ENCODE measurements at places on chromosomes 2 and 18. TPM values are rescaled to one million over a fixed set of nuclear protein-coding genes. Genes with fewer than 3 reads are reported as not detected.

The MEP1B gene
- 0.42 TPM for total RNA-seq

- no peak for DNase-seq
Observed at GRCh38 chr2:223787358-223787757, 50.0 kb downstream of the AP1S3 start.

GRCh38 chr18:59814891-59815290, 84.9 kb upstream of the PMAIP1 start:
- DNase-seq = no peak

- no peak for DNase-seq
Observed at GRCh38 chr18:79796016-79796415, 1.7 kb upstream of the KCNG2 start.

- no peak for DNase-seq
Observed at GRCh38 chr2:213002383-213002782, 149.0 kb downstream of the IKZF2 start.

GRCh38 chr2:168705534-168706470, 96.6 kb upstream of the NOSTRIN start:
- DNase-seq = no peak

GRCh38 chr18:37464257-37464656, 101.3 kb downstream of the CELF4 start:
- DNase-seq = no peak

- DNase-seq = no peak
Observed at GRCh38 chr2:190569994-190570755, 35.7 kb upstream of the NEMP2 start.

GRCh38 chr18:67250776-67251424, 265.6 kb downstream of the DSEL start:
- DNase-seq = no peak

The FSHR gene
- not detected for total RNA-seq

The SERPINB12 gene
- total RNA-seq = not detected

The KIAA2012 gene
- total RNA-seq = not detected

DNA sequence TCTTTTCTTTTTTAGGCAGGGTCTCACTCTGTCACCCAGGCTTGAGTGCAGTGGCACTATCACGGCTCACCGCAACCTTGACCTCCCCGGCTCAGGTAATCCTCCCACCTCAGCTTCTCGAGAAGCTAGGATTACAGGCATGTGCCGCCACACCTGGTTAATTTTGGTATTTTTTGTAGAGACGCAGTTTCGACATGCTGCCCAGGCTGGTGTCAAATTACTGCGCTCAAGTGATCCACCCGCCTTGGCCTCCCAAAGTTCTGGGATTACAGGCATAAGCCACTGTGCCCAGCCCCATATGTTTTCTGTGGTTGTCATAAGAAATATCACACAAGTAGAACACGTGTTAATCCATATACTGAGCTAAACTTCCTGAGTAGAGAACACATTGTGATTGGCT, 14.6 kb downstream of the ENOSF1 start:
- no peak for DNase-seq

- no peak for DNase-seq
Observed at GRCh38 chr18:11398625-11399024, 210.8 kb upstream of the SLC35G4 start.

DNA sequence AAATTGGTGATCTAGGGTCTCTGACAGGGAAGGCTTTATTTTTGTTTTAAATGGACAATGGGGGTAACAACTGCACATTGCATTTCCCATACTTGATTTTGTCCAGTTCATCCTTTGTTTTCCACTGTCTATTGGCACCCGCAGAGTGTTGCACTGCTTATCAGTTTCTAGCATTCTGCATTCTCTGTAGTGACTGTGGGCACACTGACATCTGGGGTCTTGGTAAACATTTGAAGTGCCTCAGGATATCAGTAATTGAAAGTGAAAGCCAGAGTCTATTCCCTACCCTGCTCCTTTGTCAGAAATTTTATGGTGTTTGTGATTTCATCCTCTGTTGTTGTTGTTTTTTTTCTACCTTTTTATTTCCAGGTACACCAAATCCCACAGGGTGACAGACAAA, 132.1 kb upstream of the EPC2 start:
- no peak for DNase-seq

DNA sequence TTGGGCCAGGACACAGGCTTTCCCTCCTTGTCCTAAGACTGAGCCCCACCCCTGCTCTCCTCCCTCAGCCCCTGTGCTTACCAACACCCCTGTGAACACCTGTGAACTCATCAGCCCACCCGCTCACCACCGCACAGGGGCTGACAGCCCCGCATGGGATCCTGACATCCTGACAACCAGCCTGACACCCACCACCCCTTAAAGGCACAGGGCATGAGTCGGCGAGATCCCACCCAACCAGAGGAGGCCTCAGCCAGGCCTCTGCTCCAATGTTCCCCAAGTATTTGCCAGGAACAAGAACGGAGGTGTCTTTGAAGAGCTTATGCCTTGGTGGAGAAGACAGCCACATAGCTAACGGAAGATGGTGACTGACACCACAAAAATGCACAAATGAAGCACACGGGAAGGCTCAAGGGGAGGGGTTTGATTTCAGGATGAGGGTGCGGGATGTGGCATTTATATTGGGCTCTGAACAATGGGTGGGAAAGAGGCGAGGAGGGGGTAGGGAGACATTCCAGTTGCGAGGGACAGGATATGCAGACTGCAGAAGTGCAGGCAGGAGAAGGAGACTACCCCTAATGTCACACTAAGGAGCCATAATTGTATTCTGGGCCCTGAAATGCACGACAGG, 11.0 kb downstream of the RAB11FIP5 start:
- no peak for DNase-seq

DNA sequence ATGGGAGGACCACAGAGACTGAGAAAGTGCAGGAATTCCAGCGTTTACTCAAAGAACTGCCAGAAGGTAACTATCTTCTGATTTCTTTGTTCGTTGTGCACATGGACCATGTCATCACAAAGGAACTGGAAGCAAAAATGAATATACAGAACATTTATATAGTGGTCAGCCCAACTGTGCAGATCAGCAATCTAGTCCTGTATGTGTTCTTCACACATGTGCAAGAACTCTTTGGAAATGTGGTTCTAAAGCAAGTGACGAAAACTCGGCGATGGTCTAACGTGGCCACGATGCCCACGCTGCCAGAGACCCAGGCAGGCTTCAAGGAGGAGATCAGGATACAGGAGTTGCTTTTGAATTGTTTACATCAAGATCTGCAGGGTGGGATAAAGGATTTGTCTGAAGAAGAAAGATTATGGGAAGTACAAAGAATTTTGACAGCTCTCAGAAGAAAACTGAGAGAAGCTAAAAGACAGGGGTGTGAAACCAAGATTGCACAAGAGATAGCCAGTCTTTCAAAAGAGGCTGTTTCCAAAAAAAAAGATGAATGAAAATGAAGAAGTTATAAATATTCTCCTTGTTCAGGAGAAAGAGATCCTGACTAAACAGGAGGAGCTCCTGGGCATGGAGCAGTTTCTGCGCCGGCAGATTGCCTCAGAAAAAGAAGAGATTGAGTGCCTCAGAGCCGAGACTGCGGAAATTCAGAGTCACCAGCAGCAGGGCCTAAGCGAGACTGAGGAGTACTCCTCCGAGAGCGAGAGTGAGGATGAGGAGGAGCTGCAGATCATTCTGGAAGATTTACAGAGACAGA, 8.3 kb upstream of the CHST10 start:
- no peak for DNase-seq

DNA sequence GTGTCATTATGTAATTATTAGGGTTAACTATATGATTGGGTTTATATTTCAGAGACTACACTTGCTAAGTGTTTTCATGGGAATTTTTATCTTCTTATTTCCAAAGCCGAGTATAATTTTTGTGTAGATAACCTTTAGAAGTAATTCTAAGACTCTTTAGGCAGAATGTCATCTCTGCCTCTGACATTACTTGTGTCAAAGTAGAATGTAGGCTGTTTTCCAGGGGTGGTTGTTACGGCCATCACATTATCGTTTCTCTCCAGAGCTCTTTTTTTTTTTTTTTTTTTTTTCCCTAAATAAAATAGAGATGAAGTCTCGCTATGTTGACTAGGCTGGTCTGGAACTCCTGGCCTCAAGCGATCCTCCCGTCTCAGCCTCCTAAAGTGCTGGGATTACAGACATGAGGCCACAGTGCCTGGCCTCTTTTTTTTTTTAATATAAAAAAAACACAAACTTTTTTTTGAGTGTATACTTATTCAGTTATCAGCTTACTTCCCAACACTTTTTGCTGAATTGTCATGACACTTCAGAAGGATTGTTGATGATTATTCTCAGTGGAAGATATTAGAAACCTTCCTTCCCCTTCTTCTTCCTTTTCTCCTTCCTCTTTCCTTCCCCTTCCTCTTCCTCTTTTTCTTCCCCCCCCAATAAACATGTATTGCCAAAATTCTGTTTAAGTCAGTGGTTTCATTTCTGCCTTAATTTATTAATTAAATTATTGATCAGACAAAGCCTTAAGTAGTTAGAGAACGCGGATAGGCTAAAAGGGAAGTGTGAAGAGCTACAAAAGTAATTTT, 2.3 kb downstream of the PIKFYVE start:
- DNase-seq = no peak

GRCh38 chr2:23419171-23420090, 34.5 kb downstream of the KLHL29 start:
- peak; percentile 77 for DNase-seq

- DNase-seq = no peak
Observed at GRCh38 chr18:49565612-49566011, 3.8 kb downstream of the LIPG start.
